Left ventricle myocardium inferior (tissue), 1 donor: ENCODE measurements at places on chromosomes 5 and 9. TPM values are rescaled to one million over a fixed set of nuclear protein-coding genes. Genes with fewer than 3 reads are reported as not detected.

- DNase-seq: no peak
Measured at GRCh38 chr5:119178435-119178834, 107.5 kb downstream of the DMXL1 start.

DNA sequence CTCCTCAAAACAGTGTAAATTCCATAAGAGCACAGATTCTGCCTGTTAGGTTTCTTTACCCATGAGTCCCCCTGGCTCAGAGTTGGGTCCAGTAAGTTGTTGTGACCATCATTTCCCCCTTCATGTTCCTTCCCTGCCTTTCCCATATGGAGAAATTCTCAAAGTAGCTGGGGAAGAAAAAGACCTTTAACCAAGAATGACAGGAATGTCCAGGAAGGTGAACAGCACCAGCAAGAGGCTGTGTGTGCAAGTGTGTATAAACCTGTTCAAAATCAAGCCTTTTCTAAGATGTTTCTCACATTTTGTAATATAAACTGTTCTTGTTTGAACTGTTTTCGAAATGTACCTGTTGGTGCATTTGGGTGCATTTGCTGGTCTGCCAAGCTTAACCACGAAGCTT is 238.2 kb downstream of the SLIT3 start:
- DNase-seq: no peak

- DNase-seq: no peak
Measured at GRCh38 chr9:78806492-78807160, 509.7 kb downstream of the PSAT1 start.

GRCh38 chr5:103041071-103041676 is 78.8 kb downstream of the GIN1 start:
- DNase-seq: no peak

- DNase-seq: no peak
Measured at GRCh38 chr5:101995585-101995984, 300.5 kb downstream of the SLCO4C1 start.

DNA sequence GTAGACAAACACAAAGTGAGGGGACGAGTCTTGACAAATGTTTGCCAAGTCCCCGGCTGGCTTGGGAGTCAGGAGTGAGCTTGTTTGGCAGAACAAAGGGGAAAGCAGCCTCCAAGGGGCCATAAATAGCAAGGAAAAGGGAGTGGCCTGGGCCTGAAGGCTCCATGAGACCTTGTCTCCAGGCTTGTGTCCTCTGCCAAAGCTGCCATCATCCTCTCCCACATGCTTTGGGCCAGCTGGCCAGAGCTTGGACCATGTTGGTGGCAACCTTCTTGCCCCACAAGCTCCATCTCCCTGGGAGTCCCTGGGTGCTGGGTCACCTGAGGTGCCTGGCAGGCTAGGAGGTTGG is 13.3 kb upstream of the PITX1 start:
- DNase-seq: no peak

Gene TUSC1
- 9.2 TPM for total RNA-seq

Gene ANXA2R
- total RNA-seq: 0.82 TPM
